IgD-negative memory B cell (primary cell): ENCODE measurements at places on chromosomes 4 and X. TPM values are rescaled to one million over a fixed set of nuclear protein-coding genes. Genes with fewer than 3 reads are reported as not detected.

The NDST4 gene
- polyA plus RNA-seq = not detected

The CTSO gene
- 32.6 TPM for polyA plus RNA-seq

The PLAC8 gene
- 884 TPM for polyA plus RNA-seq

The EMCN gene
- not detected for polyA plus RNA-seq

The NPFFR2 gene
- not detected for polyA plus RNA-seq

The DEFB131A gene
- not detected for polyA plus RNA-seq

The PDZD4 gene
- 0.15 TPM for polyA plus RNA-seq

The MTM1 gene
- 15.0 TPM for polyA plus RNA-seq

The RBMXL3 gene
- polyA plus RNA-seq = not detected

The TMPRSS11A gene
- polyA plus RNA-seq = not detected

The BRS3 gene
- polyA plus RNA-seq = not detected

The DSPP gene
- polyA plus RNA-seq = not detected

The LAMTOR3 gene
- 21.3 TPM for polyA plus RNA-seq

The IRS4 gene
- polyA plus RNA-seq = not detected

The BEX2 gene
- polyA plus RNA-seq = 58.7 TPM

The ZNF732 gene
- polyA plus RNA-seq = 0.16 TPM

The CSN1S1 gene
- not detected for polyA plus RNA-seq

The LRAT gene
- not detected for polyA plus RNA-seq

The CSN3 gene
- polyA plus RNA-seq = not detected

The AVPR2 gene
- polyA plus RNA-seq = not detected

The ARMCX4 gene
- not detected for polyA plus RNA-seq

The CD40LG gene
- polyA plus RNA-seq = 2.0 TPM

The RAP2C gene
- 13.9 TPM for polyA plus RNA-seq

The MTMR1 gene
- 19.0 TPM for polyA plus RNA-seq

The S100P gene
- not detected for polyA plus RNA-seq

The MAOB gene
- not detected for polyA plus RNA-seq

The P2RY8 gene
- 206 TPM for polyA plus RNA-seq

The ZFP42 gene
- not detected for polyA plus RNA-seq

The RTL9 gene
- polyA plus RNA-seq = not detected

The PPP4R3C gene
- polyA plus RNA-seq = not detected

The CCNA2 gene
- 0.24 TPM for polyA plus RNA-seq

The GRPR gene
- 0.25 TPM for polyA plus RNA-seq

The SMIM10 gene
- not detected for polyA plus RNA-seq

The CDX4 gene
- not detected for polyA plus RNA-seq

The TEX13A gene
- not detected for polyA plus RNA-seq

The ASMT gene
- polyA plus RNA-seq = 1.8 TPM

The ATP10D gene
- 16.2 TPM for polyA plus RNA-seq

The NPY2R gene
- not detected for polyA plus RNA-seq

The PDLIM5 gene
- 37.0 TPM for polyA plus RNA-seq

The COL4A5 gene
- polyA plus RNA-seq = not detected

The RHOXF2B gene
- not detected for polyA plus RNA-seq

The OCIAD1 gene
- 162 TPM for polyA plus RNA-seq

The AMBN gene
- polyA plus RNA-seq = not detected

The LPAR4 gene
- not detected for polyA plus RNA-seq

The ADAMTS3 gene
- not detected for polyA plus RNA-seq

The ENPP6 gene
- not detected for polyA plus RNA-seq

The MND1 gene
- polyA plus RNA-seq = not detected

The TCEAL7 gene
- polyA plus RNA-seq = not detected

The GIMD1 gene
- not detected for polyA plus RNA-seq

The HSD17B13 gene
- polyA plus RNA-seq = not detected

The SRD5A3 gene
- 19.7 TPM for polyA plus RNA-seq

The FOXR2 gene
- polyA plus RNA-seq = not detected

The TMEM184C gene
- 24.1 TPM for polyA plus RNA-seq

The LEF1 gene
- 14.5 TPM for polyA plus RNA-seq
